T-cell (primary cell): ENCODE measurements at places on chromosomes 1 and 21. TPM values are rescaled to one million over a fixed set of nuclear protein-coding genes. Genes with fewer than 3 reads are reported as not detected.

GRCh38 chr1:61904354-61904753 lies 162.1 kb downstream of the PATJ start:
- no peaks in the 10 kb centered on the region for H3K36me3 ChIP-seq
- no peak overlapping the region for H3K4me3 ChIP-seq
- DNase-seq, result no peak
- H3K4me1 ChIP-seq, result no peaks in the 10 kb centered on the region
- no peaks in the 10 kb centered on the region for H3K27me3 ChIP-seq

The PTCH2 gene
- total RNA-seq, result 1.0 TPM

GRCh38 chr21:29477347-29477746 lies 178.6 kb downstream of the BACH1 start:
- H3K4me3 ChIP-seq, result no peak overlapping the region
- no peak for DNase-seq
- H3K27ac ChIP-seq, result no peak overlapping the region
- no peaks in the 10 kb centered on the region for H3K27me3 ChIP-seq
- peaks cover 5% of the 10 kb centered on the region for H3K36me3 ChIP-seq
- H3K4me1 ChIP-seq, result no peaks in the 10 kb centered on the region

The JAM2 gene
- 0.43 TPM for total RNA-seq

The OLIG2 gene
- total RNA-seq, result not detected

The FAM163A gene
- total RNA-seq, result not detected

- no peaks in the 10 kb centered on the region for H3K27me3 ChIP-seq
- DNase-seq, result no peak
- no peak overlapping the region for H3K27ac ChIP-seq
- no peaks in the 10 kb centered on the region for H3K36me3 ChIP-seq
- H3K4me3 ChIP-seq, result no peak overlapping the region
Measured at GRCh38 chr1:205324781-205325180, 3.2 kb upstream of the NUAK2 start.

The XCL1 gene
- 0.45 TPM for total RNA-seq

- H3K27ac ChIP-seq, result no peak overlapping the region
- H3K36me3 ChIP-seq, result peaks cover 18% of the 10 kb centered on the region
- no peak overlapping the region for H3K4me3 ChIP-seq
- no peaks in the 10 kb centered on the region for H3K4me1 ChIP-seq
- H3K27me3 ChIP-seq, result no peaks in the 10 kb centered on the region
- DNase-seq, result no peak
Measured at GRCh38 chr1:32784817-32785216, 32.3 kb downstream of the YARS1 start.

- no peaks in the 10 kb centered on the region for H3K4me1 ChIP-seq
- H3K27me3 ChIP-seq, result peaks cover 24% of the 10 kb centered on the region
- H3K27ac ChIP-seq, result no peak overlapping the region
- no peaks in the 10 kb centered on the region for H3K36me3 ChIP-seq
- DNase-seq, result no peak
- H3K4me3 ChIP-seq, result no peak overlapping the region
Measured at GRCh38 chr1:25150985-25151495, 81.3 kb downstream of the SYF2 start.

The DNAJC11 gene
- total RNA-seq, result 42.1 TPM

DNA sequence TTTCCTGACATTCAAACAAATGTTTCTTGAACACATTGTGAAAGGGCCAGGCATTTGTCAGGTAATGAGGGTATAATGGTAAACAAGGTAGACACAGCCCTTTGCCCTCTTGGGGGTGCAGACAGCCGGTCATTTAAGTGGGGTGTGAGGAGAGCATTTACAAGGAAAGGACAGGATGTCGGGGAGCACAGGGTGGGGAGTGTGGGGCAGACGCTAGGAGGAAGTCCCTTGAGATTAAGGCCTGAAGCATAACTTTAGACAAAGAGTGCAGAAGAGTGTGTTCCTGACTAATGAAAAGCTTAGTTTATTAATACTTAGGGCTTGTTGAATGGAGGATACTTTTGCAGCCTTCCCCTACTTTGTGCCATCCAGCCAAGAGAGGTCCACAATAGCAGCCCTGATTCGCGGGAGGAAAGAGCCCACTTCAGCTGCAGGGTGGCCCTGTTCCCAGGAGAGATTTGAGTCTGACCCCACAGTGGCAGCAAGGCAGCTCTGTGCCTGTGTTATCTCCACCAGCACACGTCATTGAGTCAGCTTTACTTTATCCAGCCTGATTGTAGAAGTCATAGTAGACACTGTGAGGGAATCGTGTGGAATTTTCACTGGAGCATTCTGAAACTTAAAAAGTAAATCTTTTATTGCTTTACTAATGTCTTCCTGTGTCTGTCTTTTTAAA lies 35.1 kb downstream of the MPZL1 start:
- H3K4me1 ChIP-seq, result peaks cover 4% of the 10 kb centered on the region
- no peak overlapping the region for H3K27ac ChIP-seq
- H3K27me3 ChIP-seq, result no peaks in the 10 kb centered on the region
- no peaks in the 10 kb centered on the region for H3K36me3 ChIP-seq

The KANK4 gene
- not detected for total RNA-seq
